HAP-1 (cell line): ENCODE measurements at places on chromosomes 12 and 14.

- no peak for DNase-seq
Measured at GRCh38 chr12:53667080-53667479, 8.8 kb downstream of the ATP5MC2 start.

DNA sequence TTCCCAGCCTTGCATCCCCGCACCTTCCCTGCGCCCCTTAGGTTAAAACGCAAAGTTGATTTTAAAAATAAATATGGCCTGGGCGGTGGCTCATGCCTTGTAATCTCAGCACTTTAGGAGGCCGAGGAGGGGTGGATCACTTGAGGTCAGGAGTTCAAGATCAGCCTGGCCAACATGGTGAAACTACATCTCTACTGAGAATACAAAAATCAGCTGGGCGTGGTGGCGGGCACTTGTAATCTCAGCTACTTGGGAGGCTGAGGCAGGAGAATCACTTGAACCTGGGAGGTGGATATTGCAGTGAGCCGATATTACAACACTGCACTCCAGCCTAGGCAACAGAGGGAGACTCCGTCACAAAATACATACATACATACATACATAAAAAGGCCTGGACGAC, 96.0 kb downstream of the GCH1 start:
- DNase-seq = no peak

DNA sequence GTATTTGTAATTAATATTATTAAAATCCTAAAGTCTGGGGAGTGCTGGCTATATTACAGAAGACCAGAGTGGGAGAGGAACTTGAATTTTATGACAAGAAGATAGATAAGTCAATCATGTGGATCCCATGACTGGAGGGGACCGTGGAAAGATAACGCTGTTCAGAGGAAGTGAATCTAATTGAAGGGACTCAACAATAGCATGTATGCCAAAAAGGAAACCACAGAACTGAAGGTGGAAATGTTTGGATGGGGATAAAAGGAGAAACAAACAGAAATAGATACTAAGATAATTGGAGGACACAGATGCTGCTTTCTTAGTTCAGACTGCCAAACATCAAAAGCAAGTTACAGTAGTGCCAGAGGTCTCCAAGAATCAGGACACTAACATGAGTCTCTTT, 21.1 kb downstream of the OR6J1 start:
- DNase-seq = no peak

DNA sequence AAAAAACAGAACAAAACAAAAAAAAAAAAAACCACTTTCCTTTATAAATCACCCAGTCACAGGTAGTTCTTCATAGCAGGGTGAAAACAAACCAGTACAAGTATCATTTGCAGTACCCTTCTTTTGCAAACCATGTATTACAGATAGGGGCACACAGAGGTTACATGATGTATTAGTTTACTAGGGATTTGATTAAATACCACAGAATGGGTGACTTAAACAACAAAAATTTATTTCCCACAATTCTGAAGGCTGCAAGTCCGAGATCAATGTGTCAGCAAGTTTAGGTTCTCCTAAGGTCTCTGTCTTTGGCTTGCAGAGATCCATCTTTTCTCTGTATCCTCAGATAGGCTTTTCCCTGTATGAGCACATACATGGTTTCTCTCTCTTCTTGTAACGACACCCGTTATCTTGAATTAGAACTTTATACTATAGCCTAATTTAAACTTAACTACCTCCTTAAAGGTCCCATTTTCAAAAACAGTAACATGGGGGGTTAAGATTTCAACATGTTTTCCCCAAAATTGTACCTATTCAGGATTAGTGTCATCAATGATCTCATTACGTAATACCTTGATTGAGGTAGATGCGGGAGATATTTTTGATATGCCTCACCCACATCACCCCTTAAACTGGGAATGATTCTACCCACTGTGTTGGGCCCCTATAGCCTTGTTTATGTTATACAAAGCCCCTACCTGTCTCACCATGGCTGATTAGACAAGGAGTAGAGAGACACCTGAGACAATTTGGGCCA, 3.5 kb upstream of the CEP128 start:
- no peak for DNase-seq

DNA sequence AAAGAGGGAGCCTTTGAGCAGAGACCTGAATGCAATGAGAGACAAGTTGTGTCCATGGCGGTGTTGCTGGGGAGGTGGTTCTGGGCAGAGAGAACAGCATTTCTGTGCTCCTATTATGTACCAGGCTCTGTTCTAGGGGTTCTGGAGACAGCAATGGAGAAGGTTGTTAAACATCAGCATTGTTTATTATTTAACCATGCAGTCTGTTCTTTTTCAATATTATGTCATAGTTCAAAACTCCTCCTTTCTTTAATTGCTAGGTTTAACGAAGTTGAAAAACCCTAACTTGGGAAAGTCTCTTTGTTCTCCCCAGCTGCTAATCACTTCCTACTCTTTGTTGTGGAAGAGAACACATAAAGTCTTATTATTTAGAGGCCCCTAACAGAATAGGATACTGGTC, 279.3 kb downstream of the RAD51B start:
- no peak for DNase-seq

GRCh38 chr14:100664231-100664630, 62.5 kb upstream of the DLK1 start:
- DNase-seq = no peak

- no peak for DNase-seq
Measured at GRCh38 chr12:5309654-5310053, 122.3 kb upstream of the NTF3 start.

GRCh38 chr12:88328090-88328489, 186.0 kb downstream of the TMTC3 start:
- no peak for DNase-seq

GRCh38 chr12:41983856-41984255, 160.8 kb downstream of the GXYLT1 start:
- no peak for DNase-seq

DNA sequence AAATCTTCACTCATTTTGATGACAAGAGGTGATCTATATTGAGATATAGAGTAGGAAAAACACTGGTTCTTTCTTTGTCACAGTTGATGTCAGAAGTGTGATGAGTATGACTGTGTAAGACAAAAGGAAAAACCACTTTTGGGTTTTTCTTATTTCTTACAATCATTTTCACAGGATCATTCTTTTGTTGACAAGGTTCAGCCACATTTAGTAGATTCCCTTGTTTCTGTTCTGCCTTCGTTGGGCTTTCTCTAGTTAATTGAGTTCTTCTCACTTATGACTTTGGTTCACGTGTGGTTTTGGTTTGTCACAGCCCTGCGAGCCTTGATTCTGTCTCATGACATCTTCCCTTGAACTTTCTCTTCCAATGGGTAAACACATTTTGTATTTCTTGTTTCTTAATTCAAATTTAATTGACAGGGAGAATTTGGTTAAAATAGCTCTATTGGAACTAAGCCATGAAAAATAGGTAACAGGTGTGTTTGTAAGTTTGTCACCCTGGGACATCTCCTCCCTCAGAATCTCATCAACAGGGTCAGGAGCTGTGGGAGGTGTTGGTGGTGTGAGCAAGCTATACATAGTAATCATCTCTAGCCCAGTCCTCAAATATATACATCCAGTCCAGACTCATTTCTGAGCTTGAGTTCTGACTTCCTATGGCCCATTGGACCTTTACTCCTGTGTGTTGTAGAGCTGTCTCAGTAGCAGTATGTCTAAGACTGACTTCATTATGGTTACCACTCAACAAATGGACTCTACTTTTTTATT, 255.3 kb downstream of the BMP4 start:
- no peak for DNase-seq

DNA sequence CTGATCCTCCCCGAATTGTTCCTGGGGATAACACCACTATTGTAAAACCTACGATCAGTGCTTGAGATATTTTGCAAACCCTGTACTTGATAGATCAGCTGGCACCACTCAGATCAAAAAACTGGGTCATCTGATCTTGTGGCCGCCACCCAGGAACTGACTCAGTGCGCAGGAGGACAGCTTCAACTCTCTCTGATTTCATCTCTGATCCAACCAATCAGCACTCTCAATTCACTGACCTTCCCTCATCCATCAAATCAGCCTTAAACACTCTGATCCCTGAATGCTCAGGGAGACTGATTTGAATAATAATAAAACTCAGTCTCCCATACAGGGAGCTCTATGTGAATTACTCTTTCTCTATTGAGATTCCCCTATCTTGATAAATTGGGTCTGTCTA, 4.2 kb upstream of the XPOT start:
- peak; percentile 94 for DNase-seq

GRCh38 chr12:96265400-96265799, 71.2 kb downstream of the ELK3 start:
- DNase-seq = no peak

DNA sequence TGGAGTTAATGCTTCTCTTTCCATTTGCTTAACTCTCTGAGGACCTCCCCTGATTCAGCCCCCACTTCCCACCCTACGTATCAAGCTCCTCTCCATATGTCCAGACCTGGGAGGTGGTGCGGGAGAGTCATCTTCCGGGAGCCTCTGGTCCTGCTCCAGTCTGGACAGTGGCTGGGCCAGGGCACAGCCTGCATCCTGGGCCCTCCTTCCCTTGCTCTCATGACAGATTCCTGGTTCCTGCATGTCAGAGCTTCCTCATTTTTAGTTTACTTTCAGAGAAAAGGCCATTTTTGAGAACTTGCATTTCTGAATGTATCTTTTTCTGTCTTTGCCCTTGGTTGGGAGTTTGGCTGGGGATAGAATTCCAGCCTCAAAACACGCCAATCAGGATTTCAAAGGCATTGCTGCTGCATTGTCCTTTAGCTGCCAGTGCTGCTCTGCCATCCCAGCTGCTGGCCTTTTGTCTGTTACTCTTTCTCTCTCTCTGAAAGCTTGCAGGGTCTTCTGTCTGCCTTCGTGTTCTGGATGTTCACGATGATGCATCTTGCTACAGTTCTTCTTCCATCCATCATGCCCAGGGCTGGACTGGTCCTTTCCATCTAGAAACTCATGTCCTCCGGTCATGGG, 54.7 kb downstream of the SLC6A12 start:
- DNase-seq = no peak

GRCh38 chr12:61796846-61797245, 463.4 kb upstream of the USP15 start:
- no peak for DNase-seq

- DNase-seq = no peak
Measured at GRCh38 chr12:75487308-75487707, 6.8 kb downstream of the GLIPR1 start.

- no peak for DNase-seq
Measured at GRCh38 chr12:111799758-111800157, 33.0 kb downstream of the ALDH2 start.

- peak; percentile 50 for DNase-seq
Measured at GRCh38 chr12:81206429-81206828, 128.6 kb downstream of the ACSS3 start.

DNA sequence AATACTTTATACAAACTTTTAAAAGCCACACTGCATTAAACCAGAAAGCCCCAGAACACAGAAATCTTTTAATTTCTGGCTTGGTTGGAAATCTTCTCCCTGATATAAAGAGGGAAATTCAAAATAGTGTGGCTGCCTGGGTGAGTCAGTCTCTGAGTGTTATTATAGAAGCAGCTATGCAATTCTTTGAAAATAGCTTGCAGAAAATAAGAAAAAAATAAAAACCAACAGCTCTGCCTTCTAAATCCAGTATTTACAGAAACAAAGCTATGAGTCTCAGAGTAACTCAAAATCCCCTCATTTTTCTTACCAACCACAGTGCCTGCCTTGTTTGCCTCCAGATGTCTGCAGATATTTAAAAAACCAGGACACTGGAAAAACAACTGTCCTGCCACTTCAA, 68.6 kb upstream of the FERMT2 start:
- no peak for DNase-seq
